Fibroblast of skin of back (primary cell): ENCODE measurements at places on chromosomes 6 and 20.
A peak's percentile ranks its signal among the peaks of the same experiment; 100 is the strongest.

- DNase-seq = no peak
Measured at GRCh38 chr6:108157981-108158525, 7.8 kb upstream of the NR2E1 start.

DNA sequence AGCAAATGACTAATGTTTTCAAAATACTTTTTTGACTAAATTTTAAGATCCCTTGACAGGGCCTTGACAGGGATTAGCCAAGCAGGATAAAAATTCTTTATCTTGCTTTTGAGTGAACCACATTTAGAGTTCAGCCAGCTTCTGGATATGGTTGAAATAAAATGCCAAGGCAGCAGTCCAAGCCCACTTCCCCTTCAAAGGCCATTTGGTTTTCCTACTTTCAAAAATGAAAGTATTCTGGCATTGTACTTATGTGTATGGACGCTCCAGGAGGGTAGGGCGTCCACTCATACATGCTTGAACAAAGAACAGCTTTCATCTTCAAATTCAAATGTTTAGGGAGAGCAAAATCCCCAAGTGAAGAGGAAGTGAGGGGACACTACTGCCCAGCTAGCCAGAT is 82.3 kb upstream of the BCLAF1 start:
- no peak for DNase-seq

GRCh38 chr6:21219241-21219640 is 374.3 kb upstream of the SOX4 start:
- no peak for DNase-seq

DNA sequence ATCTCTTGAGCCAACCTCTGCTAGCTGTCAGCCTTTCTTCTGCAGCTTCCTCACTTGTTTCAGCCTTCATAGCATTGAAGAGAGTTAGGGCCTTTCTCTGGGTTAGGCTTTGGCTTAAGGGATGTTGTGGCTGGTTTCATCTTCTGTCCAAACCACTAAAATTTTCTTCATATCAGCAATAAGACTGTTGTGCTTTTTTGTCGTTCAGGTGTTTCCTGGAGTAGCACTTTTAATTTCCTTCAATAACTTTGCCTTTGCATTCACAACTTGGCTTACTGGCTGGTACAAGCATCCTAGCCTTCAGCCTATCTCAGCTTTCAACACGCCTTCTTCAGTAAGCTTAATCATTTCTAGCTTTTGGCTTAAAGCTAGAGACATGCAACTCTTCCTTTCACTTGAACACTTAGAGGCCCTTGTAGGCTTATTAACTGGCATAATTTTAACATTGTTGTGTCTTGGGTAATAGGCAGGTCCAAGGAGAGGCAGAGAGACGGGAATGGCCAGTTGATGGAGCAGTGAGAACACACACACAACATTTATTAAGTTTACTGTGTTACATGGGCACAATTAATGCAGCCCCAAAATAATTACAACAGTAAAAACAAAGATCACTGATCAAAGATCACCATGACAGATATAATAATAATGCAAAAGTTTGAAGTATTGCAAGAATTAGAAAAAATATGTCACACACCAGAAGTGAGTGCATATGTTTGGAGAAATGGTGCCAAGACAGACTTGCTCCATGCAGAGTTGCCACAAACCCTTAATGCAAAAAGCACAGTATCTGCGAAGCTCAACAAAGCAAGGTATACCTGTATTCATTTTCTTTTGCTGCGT is 98.6 kb downstream of the HIVEP1 start:
- no peak for DNase-seq

GRCh38 chr20:18545566-18545965 is 21.7 kb upstream of the SMIM26 start:
- DNase-seq = no peak

DNA sequence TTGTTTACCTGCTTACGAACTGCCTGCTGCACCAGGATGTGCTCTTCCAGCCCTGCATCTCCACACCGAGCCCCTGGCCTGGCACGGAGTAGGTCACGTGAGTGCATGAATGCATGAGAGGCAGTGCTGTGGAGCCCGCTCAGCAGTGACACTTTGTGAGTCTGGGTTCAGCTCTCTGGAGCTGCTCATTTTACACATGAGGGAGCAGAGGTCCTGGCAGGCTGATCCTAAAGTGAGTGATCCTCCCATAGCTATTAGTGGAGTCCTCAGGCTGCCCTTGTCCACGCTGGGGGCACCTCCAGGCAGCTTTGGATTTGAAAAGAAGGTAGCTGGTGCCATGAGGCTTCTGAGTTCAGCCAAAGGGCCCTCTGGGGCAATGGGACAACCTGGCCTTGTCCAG is 64.2 kb downstream of the EDN3 start:
- no peak for DNase-seq

GRCh38 chr6:157711060-157711459 is 112.0 kb upstream of the SNX9 start:
- no peak for DNase-seq

DNA sequence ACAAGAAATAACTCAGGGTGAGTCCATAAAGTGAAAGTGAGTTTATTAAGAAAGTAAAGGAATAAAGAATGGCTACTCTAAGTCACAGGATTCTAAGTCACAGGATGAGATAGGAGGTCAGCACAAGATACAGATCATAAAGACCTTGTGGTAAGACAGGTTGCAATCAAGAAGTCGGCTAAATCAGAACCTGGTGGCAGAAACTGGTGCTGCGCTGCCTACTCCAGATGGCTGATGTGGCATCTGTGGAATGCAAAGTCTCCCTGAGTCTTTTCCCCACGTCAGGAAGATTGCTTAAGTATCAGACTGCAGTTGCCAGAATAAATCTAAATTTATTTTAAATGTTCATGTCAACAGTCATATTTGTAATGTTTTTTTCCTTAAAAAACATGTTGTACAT is 10.7 kb upstream of the KCNK15 start:
- DNase-seq = peak; percentile 85

- peak; percentile 62 for DNase-seq
Measured at GRCh38 chr6:143157131-143157530, 96.4 kb downstream of the AIG1 start.

- no peak for DNase-seq
Measured at GRCh38 chr20:316316-317068, 8.9 kb upstream of the SOX12 start.

DNA sequence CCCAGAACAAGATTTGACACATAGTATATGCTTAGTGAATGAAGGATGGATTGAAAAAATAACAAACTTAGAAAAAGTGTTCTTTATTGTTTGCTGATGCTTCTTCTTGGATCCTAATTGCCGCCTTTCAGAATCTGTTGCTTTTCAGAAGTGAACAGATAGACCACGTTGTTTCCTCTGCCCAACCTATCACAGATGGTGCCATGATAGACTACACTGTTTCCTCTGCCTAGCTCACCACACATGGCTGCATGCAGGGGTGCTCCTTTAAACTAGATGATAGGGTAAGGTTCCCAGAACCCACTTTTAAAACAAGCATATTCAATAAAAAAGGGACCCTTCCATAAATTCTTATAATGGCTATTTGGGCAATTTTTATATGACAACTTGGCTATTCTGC is 4.6 kb upstream of the RGS17 start:
- DNase-seq = no peak

DNA sequence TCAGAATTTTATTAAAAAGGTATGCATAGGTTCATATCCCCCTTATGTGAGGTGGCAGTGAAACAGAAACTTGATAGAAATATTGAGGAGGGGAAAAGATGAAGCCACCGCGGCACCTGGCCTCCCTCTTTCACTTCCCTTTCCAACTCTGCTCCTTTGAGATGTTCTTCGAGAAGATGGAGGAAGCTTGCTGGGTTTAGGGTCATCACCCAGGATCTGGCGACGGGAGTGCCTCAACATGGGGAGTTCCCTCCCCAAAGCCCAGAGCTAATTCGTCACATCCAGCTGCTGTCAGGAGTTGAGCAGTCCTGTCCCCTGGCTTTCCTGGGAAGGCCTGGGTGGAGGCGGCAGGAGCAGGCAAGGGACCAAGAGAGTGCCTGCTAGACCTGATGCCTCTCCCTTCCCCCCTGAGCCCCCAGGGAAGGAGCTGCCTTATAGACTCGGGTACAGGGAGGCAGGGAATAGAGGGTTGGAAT is 29.1 kb downstream of the RREB1 start:
- DNase-seq = no peak

GRCh38 chr6:129936329-129937165 is 75.4 kb upstream of the TMEM244 start:
- peak; percentile 77 for DNase-seq

- DNase-seq = peak; percentile 27
Measured at GRCh38 chr6:12152023-12152970, 137.9 kb upstream of the EDN1 start.

DNA sequence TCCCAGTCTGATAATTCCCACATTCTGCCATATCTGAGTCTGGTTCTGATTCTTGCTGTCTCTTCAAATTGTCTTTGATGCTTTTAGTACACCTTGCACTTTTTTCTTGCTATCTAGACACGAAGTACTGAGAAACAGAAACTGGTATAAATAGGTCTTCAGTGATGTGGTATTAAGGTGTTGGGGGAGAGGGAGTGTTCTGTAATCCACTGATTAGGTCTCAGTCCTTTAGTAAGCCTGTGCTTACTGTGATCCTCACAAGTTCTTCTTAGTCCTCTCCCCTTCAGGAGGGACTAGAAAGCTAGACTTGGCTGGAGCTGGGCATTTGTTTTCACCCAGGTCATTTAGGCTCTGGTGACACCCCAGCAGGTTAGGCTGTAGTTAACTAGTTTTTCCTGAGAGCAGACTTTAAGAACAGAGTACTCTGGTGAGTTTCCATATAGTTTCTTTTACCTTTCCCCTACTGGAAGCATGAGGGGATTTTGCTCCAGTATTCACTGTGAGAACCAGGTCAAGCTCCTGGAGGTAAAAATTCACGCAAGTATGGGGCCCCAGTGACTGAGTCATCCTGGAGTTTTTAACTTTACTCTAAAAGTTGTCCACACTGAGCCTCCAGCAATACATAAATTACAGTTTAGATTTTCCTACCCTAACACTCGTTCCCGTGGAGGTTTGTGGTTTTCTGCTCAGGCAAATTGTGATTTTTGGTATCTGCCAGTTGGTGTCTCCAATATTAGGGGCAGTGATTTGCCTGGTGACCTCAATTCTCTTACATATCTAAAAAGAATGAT is 154.6 kb downstream of the CDKAL1 start:
- peak; percentile 49 for DNase-seq

GRCh38 chr20:21516861-21517565 is 3.1 kb upstream of the NKX2-2 start:
- DNase-seq = no peak

- no peak for DNase-seq
Measured at GRCh38 chr20:10579942-10580341, 93.9 kb downstream of the JAG1 start.

- DNase-seq = no peak
Measured at GRCh38 chr6:36235309-36235708, 34.6 kb upstream of the PNPLA1 start.

GRCh38 chr6:30041221-30041620 is 19.8 kb upstream of the POLR1H start:
- no peak for DNase-seq

DNA sequence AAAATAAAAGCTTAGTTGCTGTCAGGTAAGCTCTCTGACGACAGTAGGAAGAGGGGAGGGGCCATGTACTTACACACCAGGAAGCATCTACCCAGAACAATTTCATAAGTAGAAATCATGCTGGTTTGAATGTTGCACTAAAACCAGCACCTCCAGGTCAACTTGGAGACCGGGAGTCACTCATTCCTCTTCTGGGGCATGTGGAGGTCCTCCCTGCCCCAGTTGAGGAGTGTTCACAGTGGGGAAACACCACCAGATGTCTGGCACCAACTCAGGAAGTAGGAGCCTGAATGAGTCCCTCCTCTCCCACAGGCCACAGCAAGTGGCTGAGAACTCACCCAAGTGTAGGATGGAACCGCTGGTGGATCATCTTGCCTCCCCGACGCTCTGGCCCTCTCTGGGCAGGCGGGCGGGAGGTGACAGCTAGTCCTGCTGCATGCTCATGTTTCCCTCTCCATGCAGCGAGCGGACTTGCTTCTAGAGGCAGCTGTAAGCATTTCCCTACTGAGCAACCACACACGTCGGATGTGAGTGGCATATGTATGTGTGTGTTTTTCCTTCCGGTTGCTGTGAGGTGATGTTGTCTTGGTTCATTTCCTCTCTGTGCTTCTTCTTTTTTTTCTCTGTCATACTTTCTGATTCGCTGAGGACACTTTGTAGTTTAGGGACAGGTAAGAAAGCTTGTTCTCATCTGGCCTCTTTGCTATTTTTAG is 149.5 kb upstream of the NEDD9 start:
- no peak for DNase-seq

- DNase-seq = peak; percentile 81
Measured at GRCh38 chr6:157714153-157714490, 108.9 kb upstream of the SNX9 start.

GRCh38 chr6:35088281-35089215 is 52.6 kb downstream of the TCP11 start:
- DNase-seq = no peak

DNA sequence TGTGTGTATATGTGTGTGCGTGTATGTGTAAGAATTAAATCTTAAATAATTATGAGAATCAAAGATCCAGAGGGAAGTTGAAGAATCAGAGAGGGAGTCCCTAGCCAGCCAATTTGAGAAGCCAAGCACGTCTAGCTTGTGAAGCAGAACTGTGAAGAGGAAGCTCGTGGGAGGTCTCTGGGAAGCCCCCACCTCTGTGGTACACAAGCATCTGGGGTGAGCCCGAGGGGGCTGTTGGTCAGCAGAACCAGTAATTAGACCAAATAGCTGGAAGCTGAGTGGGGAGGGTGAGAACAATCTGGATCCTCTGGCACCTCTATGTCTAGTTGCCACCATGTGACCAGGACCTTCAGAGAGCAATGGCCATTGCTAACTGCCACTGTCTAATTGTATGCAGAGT is 310.0 kb upstream of the PRND start:
- no peak for DNase-seq

DNA sequence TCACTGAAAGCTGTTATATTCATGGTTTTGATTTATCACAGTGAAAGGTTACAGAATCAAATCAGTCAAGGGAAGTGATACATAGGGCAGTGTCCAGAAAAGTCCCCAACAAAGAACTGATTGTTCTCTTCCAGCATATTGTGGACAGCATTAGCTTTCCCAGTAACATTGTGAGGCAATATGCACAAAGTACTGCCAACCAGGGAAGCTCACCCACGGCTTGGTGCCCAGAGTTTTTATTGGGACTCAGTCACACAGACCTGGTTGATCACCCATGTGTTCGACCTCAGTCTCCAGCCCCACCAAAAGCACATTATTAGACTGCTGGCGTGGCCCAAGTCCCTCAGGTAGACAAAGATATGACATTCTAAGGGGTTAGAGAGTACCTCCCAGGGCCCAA is 76.0 kb downstream of the LCA5 start:
- no peak for DNase-seq

DNA sequence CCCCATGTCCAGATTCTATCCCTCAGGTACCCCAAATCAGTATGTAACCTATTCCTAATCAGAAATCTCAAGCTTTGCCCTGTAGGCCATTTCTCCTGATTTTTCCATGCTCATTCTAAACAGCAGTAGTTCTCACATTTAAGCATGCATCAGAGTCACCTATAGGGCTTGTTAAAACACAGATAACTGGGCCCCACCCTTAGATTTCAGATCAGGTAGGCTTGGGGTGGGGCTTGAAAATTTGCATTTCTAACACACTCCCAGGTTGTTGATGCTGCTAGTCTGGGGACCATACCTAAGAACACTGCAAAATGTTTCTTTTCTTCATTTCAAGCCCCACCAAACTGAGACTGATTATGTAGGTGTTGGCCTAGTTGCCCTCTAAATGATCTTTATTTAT is 621.2 kb upstream of the FLRT3 start:
- DNase-seq = no peak

- DNase-seq = no peak
Measured at GRCh38 chr6:24501914-24502313, 7.1 kb downstream of the ALDH5A1 start.

GRCh38 chr20:23425129-23425528 is 3.8 kb upstream of the NAPB start:
- DNase-seq = no peak
